SW480 (cell line): ENCODE measurements at places on chromosomes 6 and 20.
A peak's percentile ranks its signal among the peaks of the same experiment; 100 is the strongest.

- DNase-seq, result no peak
Observed at GRCh38 chr20:19112828-19113227, 99.6 kb upstream of the SLC24A3 start.

DNA sequence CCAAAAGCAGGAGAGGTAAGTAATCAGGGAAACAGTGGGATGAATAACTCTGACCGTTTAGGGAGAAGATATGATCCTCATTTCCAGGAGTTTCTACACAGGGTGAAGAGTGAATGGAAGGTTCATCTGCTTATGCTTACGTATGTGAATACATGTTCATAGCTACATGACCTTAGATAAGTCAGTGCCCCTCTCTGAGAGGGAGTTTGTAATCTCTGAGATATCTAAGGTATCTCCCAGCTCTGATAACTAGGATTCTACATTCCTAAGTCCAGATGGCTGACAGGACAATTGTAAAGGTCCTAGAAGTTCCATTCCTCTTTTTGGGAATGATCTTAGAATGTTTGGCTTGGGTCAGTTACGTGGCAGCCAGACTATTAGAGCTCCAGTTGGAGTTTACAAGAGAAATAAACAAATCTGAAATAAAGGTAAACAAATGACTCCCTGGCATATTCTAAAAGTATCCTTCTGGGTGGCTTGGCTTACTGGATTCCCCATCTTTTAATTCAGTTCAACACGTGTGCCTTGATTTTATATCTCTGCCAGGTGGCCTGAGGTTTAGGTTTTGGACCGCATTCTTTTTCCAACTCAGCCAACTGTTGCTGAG is 15.8 kb downstream of the PROCR start:
- no peak for DNase-seq

- no peak for DNase-seq
Observed at GRCh38 chr6:140546640-140547039, 1172.2 kb upstream of the CITED2 start.

- DNase-seq, result no peak
Observed at GRCh38 chr6:157638779-157639178, 184.3 kb upstream of the SNX9 start.

- DNase-seq, result no peak
Observed at GRCh38 chr20:11188843-11189603, 515.2 kb upstream of the JAG1 start.

DNA sequence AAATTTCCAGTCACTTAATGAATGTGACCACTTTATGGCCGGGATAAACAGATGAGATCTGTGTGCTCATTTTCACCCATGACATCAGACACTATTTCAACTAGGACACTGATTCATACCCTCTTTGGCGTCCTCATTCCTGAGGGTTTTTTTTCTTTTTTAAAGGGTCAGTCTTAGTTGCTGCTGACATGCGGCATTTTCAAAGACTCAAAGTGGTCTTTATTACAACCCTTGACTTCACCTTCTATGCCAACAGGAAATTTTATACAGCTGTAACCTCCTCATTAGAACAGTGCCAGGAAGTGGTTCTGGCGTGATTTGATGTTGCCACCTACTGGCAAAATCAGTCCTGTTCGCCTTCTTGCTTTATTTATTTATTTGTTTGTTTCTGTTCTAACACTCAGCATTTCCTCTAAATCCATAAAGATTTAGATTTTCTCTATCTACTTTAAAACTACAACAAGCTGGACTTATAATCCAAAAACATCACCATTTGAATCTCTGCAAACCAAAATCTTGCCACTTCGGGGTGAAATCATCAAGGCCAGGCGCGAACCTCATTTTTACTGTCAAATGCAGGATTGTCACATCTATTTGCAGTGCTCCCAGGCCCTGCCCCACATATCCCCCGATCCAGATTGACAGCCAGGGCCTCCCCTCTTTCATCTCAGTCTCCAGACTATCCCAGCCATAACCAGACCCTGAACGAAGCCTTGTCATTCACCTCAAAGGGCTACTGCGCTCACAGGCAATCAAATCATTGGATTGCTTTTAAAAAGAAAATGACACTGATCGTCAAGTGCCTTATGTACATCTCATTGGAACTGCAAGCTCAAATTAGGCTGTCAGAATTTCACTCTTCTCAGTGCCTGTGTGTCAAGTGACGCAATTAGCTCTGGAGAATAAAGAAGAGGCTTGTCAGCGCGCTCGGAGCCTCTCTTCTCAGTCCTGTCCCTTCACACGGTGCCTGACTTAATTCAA is 77.5 kb downstream of the C6orf118 start:
- DNase-seq, result peak; percentile 80

GRCh38 chr6:118558464-118559217 is 10.5 kb downstream of the PLN start:
- no peak for DNase-seq

DNA sequence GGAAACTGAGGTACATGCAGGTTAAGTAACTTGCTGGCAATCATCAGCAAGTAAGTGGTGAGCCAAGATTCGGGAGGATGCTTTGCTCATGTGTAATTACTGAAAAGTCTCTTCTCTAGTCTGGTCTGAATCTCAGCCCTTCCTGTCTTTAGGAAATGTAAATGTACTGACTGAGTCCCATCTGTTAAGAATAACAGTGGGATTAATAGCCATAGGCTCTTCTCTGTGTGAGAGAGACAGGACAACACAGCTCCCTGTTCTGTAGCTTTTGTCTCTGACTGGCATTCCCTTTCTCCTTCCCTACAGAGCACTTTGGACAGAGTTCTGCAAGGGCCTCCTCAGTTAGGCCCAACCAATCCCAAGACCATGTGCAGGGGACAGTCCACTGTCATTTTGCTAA is 131.3 kb upstream of the OGFRL1 start:
- no peak for DNase-seq

GRCh38 chr20:16501301-16501700 is 71.9 kb downstream of the KIF16B start:
- DNase-seq, result no peak

GRCh38 chr20:8393381-8393780 is 261.3 kb downstream of the PLCB1 start:
- DNase-seq, result no peak

GRCh38 chr6:152368751-152369624 is 268.2 kb downstream of the SYNE1 start:
- DNase-seq, result no peak

- no peak for DNase-seq
Observed at GRCh38 chr20:62198931-62199330, 16.1 kb downstream of the MTG2 start.

DNA sequence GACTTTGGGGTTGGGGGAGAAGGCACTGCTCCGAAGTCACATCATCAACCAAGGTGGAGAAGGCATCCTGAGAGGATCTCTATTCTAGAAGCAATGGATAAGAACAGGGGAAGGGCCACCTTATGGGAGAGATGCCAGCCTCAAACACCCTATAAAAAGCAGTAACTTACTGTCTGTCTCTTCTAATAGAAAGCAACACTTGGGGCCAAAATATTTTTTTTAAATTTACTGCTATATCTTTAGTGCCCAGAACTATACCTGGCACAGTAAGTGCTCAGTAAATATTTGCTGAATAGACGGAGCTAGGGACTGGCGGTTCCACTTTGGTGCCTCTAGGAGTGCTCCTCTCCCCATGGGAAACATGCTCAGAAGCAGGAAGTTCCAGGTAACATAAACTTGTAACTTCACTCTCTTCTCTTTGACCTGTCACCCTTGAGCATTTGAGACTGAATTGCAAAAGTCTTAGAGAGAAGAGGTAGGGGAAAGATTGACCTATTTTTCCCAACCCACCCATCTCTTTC is 807 bp upstream of the OTOR start:
- peak; percentile 11 for DNase-seq

GRCh38 chr6:167056370-167056769 is 57.2 kb downstream of the CEP43 start:
- no peak for DNase-seq

- no peak for DNase-seq
Observed at GRCh38 chr6:135658916-135659315, 161.4 kb upstream of the AHI1 start.

DNA sequence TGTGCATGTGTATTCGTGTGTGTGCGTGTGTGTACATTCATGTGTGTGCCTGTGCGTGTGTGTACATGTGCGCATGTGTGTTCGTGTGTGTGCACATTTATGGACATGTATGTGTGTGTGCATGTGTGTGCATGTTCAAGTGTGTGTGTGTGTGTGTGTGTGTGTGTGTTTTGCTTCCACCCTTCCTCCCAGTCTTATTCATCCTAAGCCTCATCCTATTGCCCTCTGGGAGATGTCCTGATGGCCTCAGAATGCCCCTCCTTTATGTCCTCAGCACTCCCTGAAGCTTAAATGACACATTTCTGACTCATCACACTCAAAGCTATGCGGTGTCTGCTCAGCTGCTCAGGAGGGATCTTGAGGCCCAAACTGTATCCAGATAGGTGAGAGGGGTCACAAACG is 76.6 kb upstream of the CCDC167 start:
- peak; percentile 68 for DNase-seq

- DNase-seq, result peak; percentile 59
Observed at GRCh38 chr6:28940294-28940857, 16.6 kb upstream of the TRIM27 start.

DNA sequence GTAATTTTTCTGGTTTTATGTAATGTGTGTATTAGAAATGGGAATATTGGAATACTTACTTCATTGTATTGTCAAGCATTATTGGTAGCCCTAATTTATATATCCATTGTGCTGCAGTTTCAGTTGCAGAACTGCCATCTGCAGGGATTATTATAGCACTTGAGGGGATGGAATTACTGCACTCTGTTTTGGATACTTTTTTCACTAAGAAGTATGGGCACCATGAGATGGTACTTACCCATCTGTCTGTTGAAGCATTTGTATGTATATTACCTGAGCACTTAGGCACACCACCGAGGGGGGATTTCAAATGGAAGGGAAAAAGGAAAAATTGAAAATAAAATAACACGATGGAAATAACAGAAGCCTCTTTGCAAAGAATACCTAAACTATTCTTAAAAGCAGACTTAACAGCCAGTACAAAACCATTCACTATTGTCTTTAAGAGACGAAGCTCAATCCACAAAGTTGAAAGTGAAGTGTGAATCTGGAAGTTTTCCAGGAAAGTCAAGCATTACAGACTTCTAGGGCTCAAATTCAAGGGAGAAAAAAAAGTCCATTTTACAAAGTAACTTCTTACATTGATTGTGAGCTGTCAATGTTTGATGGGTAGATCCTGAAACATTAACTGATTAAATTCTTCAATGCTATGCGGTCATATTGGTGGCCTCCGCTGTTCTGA is 318.7 kb downstream of the SOX4 start:
- no peak for DNase-seq

- DNase-seq, result no peak
Observed at GRCh38 chr20:38836991-38837390, 31.5 kb downstream of the PPP1R16B start.

DNA sequence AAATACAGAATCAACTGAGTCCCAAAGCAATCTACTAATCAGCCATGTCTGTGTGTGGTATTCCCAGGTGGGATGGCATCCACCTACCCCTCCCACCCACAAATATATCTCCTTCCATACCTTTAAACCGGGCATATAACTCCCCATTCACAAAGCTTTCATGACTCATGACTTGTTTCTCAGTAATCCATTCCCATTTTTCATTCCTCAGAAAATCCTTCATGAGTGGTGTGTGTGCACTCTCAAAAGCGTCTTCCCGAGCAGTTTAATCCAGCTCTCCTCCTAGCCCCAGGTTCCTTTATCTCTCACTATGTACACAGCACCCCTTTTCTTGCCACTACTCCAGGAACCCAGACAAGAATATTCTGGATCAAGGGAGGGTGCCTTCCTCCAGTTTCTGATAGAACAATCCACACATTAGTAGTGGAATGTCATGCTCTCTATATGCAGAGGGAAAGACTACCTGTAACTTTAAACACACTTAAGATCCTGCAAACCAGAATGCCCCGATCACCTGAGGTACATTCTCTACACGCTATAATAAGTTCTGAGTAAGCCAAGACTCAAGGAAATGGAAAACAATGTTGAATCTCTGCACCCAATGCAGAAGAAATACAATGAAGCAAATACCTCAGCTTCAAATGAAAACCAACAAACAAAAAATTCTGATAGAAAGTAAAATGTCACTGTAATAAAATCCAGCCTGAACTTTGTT is 55.7 kb upstream of the IPCEF1 start:
- DNase-seq, result no peak

DNA sequence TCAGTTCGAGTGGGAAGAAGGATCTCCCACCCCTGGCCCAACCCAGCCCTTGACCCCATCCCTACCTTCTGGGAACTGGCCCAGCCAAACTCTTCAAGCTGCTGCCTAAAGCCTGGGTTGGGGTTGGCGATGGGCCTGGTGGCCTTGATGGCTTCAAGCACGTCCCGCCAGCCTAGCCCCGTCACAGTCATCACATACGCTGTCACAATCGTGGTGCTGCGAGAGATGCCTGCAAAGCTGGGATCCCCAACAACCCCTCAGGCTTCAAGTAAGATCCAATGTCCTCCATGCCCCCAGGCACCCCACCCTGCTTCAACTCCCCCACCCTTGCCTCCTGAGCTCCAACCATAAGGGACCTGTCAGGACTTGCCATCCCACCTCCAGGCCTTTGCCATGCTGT is 7.8 kb downstream of the DUSP15 start:
- DNase-seq, result no peak

DNA sequence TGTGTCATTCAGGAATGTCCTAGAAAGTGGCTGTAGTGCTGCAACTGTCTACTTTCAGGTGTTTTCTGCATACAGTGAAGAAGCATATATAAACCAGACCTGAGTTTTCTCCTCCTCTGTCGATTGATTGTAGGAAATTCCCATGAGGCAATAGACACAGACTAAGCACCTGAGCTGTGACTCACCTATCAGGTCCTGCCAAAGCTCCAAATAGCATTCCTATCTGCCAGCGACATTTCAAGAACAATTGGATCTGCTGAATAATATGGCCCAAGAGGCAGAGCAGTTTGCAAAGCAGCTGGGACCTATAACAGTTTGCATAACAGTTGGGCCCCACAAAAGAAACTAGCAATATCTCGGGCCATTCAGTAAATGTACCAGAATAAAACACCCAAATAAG is 360.4 kb downstream of the HAO1 start:
- DNase-seq, result no peak

DNA sequence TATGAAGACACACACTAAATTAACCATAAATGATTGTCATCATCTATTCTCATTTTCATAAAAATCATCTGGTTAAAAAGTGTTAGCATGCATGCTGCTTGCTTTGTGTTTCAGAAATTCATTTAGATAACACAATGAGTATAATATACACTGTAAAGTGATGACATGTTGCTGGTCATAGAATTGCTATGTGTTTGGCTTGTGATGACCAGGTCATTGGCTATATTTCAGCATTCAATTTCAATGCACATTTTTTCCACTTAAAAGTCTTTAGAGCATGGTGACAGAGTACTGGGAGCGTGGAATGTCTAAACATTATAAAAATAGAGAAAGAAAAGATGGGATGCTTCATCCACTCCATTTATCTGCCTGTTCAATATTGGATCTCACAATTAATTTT is 1291.1 kb upstream of the MAP3K7 start:
- DNase-seq, result no peak

- DNase-seq, result peak; percentile 88
Observed at GRCh38 chr6:42224222-42225028, 6.8 kb upstream of the MRPS10 start.

- no peak for DNase-seq
Observed at GRCh38 chr6:138572885-138573284, 73.6 kb upstream of the NHSL1 start.

GRCh38 chr20:43238266-43238665 is 48.6 kb upstream of the PTPRT start:
- DNase-seq, result no peak

GRCh38 chr6:155847711-155848110 is 392.1 kb upstream of the NOX3 start:
- DNase-seq, result no peak

- DNase-seq, result no peak
Observed at GRCh38 chr6:13703496-13703895, 8.1 kb downstream of the RANBP9 start.

- DNase-seq, result peak; percentile 87
Observed at GRCh38 chr20:34579979-34580940, 21.7 kb downstream of the MAP1LC3A start.
